Stimulated activated CD8-positive, alpha-beta memory T cell treated with anti-CD3 and anti-CD28 coated beads, Interleukin-4, amount 100 ng/mL, for 4 hours (primary cell): ENCODE measurements at places on chromosomes 16 and 17.

- DNase-seq, result no peak
Measured at GRCh38 chr17:7323731-7324437, 5.3 kb downstream of the NEURL4 start.

DNA sequence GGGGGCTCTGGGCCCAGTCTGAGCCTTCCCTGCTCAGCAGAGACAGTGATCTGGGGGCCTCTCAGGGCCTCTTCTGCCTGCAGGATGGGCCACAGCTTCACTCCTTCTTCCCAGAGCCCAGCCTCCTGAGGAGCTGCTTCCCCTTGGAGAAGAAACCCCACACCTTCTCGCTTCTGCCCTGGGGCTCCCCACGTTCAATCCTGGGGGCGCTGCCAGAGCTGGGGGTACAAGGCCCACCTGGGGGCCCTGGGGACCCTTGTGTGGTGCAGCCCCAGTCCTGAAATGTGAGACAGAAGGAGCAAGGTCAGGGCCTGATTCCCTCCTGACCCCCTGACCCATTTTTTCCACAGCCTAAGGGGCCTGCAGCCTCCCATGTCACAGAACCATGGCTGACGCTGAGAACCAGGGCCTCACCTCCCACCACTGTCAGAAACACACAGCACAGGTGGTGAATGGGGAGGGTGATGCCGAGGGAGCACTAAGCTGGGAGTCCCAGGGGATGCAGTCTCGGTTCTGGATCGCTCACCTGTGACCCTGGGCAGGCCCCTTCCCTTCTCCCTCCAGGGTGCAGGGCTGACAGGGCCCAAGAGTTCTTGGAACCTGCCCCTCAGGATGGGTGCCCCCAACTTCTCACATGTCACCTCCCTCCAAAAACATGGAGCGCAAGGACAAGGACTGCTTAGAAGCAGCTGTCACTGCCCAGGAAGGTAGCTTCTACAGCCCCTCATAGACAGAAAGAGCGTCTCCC, 21.6 kb upstream of the MPO start:
- DNase-seq, result no peak

GRCh38 chr16:84306564-84306963, 11.9 kb downstream of the WFDC1 start:
- no peak for DNase-seq

- no peak for DNase-seq
Measured at GRCh38 chr17:80901319-80901718, 90.3 kb upstream of the CHMP6 start.

- DNase-seq, result no peak
Measured at GRCh38 chr16:4390266-4391260, 18.9 kb downstream of the VASN start.

DNA sequence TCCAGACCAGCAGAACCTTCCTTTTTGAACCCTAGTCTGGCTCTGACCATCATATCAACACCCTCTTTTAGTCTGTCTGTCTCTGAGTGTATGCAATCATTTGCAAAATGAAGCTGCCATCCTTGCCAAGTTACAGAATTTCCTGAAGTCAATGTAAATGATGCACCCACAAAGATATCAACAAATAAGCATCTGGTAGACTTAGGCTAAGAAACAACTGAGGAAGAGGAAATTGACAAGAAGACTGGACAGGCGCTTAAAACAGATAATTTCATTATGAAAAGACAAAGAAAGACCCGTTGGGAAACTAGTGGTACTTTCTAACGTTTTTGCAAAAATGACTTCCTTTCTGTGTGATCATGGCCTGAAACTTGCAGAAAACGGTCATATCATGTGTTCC, 24.7 kb upstream of the CIITA start:
- DNase-seq, result no peak

GRCh38 chr17:73802871-73803270, 158.6 kb upstream of the SDK2 start:
- DNase-seq, result no peak

GRCh38 chr17:63436523-63437110, 9.5 kb downstream of the CYB561 start:
- DNase-seq, result no peak

DNA sequence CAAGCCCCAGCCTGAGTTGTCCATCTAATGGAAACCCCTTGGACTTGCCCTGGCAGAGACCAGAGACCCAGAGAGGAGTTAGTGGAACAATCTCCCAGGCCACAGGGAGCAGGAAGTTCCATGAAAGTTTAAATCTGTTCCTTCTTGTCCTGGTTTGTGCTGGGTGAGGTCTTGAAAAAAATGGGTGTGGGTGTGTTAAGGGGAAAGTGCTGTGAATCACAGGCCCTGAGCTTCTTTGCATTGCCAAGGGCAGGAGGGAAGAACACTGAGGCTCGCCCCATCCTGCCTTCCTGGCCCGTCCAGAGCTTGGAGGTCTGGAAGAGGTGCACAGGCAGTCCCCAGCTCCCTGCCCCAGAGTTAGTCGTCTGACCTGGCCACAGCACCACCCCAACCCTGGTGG, 2.3 kb downstream of the ADORA2B start:
- no peak for DNase-seq

GRCh38 chr17:4539025-4539424, 16.2 kb downstream of the MYBBP1A start:
- DNase-seq, result no peak

DNA sequence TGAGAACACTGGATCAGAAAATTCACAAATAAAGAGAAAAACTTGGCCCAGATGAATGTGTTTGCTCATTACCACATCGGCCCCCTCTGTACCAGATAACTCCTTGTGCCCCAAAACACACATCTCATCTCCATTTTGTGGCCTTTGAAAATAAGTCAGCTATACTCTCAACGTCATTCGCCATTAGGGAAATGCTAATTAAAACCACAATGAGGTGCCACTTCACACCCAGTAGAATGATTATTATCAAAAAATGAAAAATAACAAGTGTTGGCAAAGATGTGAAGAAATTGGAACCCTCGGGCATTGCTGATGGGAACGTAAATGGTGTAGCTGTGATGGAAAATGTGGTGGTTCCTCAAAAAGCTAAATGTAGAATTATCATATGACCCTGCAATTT, 34.6 kb upstream of the AKTIP start:
- DNase-seq, result no peak

GRCh38 chr17:4198995-4199394, 56.0 kb downstream of the CYB5D2 start:
- no peak for DNase-seq

DNA sequence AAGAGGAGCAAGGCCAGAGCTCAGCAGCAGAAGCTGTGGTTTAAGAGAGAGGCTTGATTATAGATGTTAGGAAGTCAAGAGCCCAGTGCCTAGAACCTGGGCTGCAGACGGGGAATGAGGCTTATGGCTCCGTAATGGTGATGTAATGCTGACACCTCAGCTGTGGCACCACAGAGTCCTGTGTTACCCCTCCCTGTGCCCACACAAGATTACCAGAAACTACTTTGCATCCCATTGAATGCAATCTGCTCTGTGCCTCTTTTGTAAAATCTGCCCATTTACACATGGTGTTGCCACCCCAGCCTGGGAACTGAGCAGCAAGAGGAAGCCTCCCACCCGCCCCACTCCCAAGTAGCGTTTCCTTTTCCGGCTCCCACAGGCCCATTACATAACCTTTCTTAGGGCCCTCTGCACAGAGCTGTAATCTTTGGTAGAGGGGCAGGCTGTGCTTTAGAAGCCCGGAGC, 57.0 kb downstream of the PITPNC1 start:
- DNase-seq, result peak; percentile 6

- no peak for DNase-seq
Measured at GRCh38 chr17:37322826-37323561, 52.8 kb upstream of the C17orf78 start.

GRCh38 chr17:80995131-80995530, 3.5 kb downstream of the CHMP6 start:
- DNase-seq, result no peak

- DNase-seq, result no peak
Measured at GRCh38 chr17:77649717-77650211, 308.7 kb upstream of the TNRC6C start.

- no peak for DNase-seq
Measured at GRCh38 chr17:8898636-8899035, 31.2 kb upstream of the PIK3R6 start.

GRCh38 chr16:82651921-82652601, 25.3 kb downstream of the CDH13 start:
- no peak for DNase-seq

DNA sequence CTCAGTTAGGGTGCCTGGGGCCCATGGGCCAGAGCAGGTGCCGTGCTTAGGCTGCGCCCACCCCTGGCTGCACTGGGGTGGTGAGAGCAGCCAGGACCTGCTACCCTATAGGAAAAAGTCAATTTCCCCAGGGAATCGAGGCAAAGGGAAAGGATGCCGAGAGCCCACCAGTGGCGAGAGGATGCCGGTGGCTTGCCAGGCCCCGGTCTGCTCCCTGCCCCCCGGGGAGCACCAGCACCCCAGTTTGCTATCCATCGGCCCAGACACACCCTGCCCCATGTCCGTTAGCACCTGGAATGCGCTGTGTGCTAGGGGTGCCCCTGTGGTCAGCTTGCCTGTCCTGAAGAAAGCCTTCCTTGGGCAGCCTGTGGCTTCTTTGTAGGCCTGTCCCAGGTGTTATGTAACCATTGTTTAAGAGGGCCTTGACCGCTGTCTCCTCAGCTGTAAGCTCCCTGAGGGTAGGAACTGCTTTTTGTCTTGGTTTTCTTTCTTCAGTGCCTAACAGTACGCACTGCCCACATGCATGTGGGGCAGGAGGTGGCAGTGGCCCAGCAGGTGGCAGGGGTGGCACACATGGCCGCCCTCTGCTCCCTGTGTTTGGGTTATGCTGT, 40.8 kb downstream of the NT5M start:
- DNase-seq, result no peak

DNA sequence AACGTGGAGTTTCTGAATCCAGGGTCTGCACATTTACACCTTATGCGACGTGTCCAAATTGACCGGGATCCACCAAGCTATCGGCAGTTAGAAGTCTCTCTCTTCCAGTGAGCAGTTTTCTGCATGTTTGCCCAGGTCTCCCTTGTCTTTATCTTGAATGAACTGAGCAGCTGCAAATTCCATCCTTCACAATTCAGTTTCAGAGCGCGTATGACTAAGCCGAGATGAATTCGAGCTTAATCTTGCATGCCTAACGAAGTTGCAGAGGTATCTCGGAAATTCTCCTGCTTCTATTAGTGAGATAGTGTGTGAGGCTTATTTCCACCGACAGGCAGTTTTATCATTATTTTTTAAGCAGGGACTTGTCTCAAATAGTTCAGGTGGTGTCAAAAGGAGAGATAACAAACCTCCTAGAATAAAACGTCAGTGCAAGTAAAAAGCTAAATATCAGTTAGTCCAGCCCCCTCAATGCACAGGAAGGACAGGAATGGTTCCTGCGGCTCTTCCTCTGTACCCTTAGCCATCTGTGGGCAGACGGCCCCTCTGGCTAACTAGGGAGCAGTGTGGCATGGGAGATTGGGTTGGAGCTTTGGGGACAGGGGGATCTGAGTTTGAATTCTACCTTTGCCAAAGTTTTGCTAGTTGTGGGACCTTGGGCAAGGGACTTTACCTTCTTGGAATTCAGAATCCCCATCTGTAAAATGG, 93.0 kb upstream of the GPR139 start:
- DNase-seq, result no peak

GRCh38 chr16:49563666-49564065, 190.1 kb downstream of the C16orf78 start:
- DNase-seq, result no peak

GRCh38 chr16:12646098-12646489, 157.6 kb downstream of the CPPED1 start:
- no peak for DNase-seq

- DNase-seq, result no peak
Measured at GRCh38 chr16:51540259-51540658, 389.2 kb upstream of the SALL1 start.

DNA sequence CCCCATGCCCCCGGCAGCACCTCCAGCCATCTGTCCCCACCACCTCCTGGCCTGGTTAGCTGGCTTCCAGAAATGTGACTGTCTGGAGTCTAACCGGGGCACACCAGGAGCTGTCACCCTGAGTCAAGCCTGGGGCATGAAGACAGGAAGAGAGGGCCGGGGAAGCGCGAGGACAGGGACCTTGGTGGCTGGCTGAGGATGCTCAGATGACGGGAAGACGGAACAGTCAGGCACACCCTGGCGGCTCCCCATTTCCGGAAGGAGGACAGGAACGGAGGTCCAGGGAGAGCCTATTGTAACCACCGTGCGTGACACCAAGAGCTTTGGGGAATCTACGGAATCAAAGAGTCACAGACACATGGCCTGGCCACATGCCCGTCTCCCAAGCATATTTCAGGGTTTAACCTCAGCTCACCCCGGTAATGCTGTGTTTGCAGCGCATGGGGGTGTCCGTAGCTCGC, 51.7 kb downstream of the SDK2 start:
- DNase-seq, result no peak

- no peak for DNase-seq
Measured at GRCh38 chr16:84132527-84133285, 12.3 kb downstream of the HSDL1 start.

- DNase-seq, result peak; percentile 90
Measured at GRCh38 chr17:8221663-8222379, 11.4 kb upstream of the AURKB start.

DNA sequence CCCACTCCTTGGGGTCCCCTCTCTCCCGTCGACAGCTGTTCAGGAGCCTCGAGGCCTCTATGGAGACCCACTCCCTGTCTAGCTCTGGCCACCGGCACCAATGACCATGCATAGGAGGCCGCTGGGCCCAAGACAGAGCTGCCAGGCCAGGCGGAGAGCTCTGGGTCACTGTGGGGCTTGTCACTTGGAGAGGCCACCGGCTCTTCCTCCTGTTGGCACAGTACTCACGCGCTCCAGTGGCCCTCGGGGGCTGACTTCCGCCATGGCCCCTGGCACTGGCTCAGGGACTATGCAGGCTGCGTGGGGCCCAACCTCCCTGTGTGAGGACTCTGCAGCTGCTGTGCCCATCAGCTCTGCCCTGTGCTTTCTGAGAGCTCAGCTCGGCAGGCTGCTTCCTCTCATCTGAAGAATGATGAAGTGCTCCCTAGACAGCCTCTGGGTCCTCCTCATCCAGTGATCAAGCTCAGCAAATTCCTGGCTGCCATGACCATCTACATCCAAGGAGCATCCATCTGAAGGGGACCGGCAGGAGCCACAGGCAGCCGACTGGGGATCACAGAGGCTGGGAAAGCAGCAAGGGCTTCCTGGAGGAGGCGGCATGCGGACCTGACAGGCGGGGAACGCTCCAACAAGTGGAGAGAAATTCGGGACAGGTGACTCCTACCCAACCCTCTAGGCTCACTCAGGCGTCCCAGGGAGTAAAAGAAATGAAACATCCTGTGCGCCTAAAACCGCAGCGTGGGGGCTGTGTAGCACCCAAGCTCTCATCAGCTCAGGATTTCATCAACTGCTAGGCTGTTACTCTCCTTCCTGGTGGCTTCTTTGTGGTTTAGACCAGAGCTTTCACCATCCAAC, 16.8 kb downstream of the GALNS start:
- no peak for DNase-seq

DNA sequence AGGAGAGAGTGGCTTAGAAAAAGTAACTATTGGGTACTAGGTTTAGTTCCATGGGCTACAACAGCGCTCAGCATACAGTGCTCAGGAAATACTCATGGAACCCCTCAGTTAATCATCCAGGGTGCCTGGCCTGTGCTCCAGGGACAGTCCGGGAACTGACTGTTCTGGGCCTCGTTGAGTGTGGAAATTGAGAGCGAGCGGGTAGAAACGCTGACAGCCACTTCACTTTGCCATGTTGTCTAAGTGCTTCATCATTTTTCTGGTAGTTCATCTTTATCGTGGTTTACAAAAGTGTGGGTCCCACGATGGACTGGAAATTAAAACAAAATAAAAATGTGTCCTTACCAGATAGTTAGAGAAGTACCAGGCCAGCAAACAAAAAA, 31.6 kb upstream of the DNAH17 start:
- no peak for DNase-seq

GRCh38 chr17:78817123-78817522, 23.5 kb downstream of the USP36 start:
- no peak for DNase-seq
